DMS79 (cell line): ENCODE measurements at places on chromosomes 6 and 20.

- DNase-seq = no peak
Measured at GRCh38 chr6:30570263-30570662, 979 bp upstream of the ABCF1 start.

GRCh38 chr6:9233226-9233625 lies 797.9 kb upstream of the SLC35B3 start:
- DNase-seq = no peak

- DNase-seq = no peak
Measured at GRCh38 chr6:108895571-108895970, 47.3 kb downstream of the ARMC2 start.

- DNase-seq = no peak
Measured at GRCh38 chr20:62350629-62351422, 16.3 kb downstream of the LAMA5 start.

DNA sequence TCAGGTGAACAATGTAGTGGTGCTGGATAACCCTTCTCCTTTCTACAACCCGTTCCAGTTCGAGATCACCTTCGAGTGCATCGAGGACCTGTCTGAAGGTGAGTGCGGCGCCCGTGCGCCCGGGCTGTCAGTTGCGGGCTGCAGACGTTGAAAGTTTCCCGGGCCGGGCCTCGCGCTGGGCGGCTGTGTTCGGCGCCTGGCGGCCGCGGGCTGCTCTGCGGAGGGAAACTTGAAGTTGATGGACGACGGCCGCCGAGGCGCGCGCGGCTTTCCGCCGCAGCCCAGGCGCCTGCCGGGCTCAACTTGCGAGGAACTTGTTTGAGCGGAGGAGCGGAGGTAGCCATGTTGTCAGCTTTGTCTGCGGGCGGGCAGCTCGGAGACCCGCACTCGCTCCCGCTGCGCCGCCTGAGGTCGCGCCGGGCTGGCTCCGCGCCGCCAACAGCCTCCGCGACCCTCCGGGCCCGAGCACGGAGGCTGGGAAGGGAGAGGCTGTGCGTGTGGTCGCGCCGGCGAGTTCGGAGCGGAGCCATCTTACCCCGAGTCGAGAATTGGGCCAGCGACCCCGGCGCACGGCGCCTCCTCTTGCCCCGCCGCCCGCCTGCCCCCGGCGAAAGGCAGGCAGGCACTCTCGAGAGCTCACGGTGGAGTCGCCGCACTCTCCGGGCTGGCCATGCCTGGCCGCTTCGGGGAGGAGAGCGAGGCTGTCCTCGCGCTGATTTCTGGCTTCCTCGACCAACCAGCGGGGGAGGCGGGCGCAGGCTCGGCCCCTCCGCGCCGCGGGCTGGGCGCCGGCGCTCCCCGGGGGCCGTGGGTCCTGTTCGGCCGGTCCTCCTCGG lies 691 bp downstream of the ASF1A start:
- DNase-seq = no peak

- DNase-seq = no peak
Measured at GRCh38 chr20:56516631-56517030, 7.9 kb upstream of the FAM209A start.

GRCh38 chr20:9520086-9520485 lies 5.7 kb downstream of the LAMP5 start:
- no peak for DNase-seq
